GM10248 (cell line): ENCODE measurements at places on chromosomes 11 and 22.
A peak's percentile ranks its signal among the peaks of the same experiment; 100 is the strongest.

DNA sequence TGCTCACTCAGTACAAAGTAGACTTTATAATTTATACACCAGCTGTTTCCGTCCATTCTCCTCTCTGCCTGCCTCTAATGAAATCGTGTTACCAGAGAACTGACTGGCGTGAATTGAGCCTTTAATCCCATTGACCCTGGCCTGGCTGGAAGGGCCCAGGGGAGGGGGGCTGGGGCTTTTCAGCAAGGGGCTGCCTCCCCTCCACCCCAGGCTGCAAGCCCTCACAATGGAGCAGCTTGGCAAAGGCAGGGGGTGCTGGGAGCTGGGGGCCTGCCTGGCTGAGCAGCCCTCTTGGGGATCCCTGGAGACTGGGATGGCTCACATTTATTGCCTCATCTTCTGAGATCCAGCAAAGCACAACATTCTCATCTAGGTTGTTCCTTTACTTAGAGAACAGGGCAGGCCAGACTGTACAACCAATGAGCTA is 25.8 kb upstream of the LMO1 start:
- no peak for DNase-seq

DNA sequence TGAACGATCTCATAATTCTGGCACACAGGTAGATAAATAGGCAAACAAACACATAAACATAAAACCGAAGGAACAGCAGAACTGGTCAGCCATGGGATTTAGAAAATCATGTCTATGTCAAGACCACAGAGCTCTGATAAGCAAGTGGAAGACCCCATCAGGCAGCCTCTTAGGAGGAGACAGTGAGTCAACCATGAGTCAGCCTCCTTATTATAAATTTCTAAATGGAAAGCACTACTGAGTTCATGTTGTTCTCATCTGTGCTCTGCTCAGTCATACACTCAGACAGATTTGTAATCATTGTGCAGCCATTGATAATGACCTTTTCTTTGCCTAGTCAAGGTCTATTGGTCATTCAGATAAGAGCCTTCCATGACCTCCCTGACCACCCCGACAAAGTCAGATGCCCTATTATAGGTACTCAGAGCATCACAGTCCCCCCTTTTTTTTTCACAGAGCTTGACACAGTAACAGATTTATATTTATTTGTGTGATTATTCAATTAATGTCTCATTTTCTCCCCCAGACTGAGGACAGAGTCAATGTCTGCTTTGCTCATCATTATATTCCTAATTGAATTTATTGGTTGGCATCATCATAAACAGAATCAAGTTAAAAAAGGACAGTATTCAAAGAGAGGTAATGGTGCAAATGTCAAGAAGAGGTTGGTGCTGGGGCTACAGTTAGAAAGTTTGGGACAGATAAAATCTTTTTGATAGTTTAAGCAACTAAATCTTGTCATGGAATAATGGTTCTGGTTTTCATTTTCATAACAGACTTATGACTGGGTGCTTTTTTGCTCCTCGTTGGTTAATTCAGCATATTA is 579.7 kb upstream of the CCDC90B start:
- DNase-seq, result no peak

GRCh38 chr22:22840780-22841179 is 46.8 kb upstream of the IGLL5 start:
- DNase-seq, result no peak

GRCh38 chr11:47460571-47461235 is 11.8 kb upstream of the RAPSN start:
- DNase-seq, result no peak

DNA sequence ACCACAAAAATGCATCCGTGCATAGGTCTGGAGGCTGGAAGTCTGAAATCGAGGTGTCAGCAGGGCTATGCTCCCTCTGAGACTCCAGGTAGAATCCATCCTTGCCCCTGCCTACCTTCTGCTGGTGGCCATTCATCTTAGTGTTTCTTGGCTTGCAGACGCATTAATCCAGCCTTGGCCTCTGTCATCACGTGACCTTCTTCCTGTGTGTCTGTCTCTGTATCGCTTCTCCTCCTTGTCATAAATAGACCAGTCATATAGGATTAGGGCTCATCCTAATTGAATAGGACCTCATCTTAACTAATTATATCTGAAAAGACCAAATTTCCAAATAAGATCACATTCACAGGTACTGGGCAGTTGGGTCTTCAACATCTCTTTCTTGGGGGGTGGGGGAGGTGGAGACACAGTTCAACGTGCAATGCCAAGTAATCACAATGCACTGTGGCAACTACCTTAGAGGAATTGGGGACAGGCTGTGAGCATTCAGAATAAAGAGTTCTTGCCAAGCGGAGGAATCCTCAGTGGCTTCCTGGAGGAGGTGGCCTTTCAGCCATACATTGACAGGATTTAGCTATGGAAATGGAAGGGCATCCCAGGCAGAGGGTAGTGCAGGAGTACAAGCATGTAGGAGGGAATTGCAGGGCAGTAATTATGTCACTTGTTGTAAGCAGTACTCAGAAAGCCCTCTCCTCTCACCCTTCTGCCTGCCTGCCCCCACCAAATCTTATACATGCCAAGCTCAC is 96.2 kb upstream of the SYT13 start:
- DNase-seq, result no peak

- DNase-seq, result no peak
Observed at GRCh38 chr11:1157341-1157644, 460 bp upstream of the MUC5AC start.

GRCh38 chr11:116454020-116454645 is 318.7 kb downstream of the BUD13 start:
- peak; percentile 47 for DNase-seq

GRCh38 chr11:17579451-17579850 is 32.4 kb downstream of the OTOG start:
- no peak for DNase-seq

DNA sequence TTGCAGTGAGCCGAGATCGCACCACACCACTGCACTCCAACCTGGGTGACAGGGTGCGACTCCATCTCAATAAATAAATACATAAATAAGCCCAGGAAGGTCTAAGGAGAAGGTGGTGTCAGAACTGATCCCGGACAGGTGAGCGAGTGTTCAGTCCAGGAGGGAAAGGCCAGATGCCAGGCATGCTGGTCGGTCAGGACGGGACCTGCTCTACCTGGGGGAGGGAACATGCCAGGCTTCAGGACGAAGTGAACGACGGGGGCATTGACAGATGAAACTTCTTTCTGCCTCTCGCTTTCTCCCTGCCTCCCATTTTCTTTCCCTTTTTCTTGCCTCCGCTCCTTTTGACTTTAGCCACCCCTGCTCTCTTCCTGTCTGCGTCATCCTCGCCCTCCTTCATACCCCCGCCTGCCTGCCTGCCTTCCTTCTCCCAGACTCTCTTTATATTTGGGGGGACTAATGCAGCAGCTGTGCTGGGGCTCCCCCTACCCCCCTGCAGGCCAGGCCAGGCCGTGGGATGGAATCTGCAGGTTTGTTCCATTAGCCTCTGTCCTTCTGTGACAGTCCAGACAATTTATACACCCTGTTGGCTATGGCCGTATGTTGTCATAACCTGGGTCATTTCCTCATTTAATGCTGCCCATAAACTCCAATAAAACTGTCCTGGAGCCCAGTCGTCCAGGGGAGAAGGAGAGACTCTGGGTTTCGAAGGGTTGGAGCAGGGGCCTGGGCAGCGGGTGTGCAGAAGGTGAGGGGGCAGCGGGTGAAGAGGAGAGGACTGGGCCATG is 209.2 kb upstream of the TBCEL start:
- DNase-seq, result no peak

DNA sequence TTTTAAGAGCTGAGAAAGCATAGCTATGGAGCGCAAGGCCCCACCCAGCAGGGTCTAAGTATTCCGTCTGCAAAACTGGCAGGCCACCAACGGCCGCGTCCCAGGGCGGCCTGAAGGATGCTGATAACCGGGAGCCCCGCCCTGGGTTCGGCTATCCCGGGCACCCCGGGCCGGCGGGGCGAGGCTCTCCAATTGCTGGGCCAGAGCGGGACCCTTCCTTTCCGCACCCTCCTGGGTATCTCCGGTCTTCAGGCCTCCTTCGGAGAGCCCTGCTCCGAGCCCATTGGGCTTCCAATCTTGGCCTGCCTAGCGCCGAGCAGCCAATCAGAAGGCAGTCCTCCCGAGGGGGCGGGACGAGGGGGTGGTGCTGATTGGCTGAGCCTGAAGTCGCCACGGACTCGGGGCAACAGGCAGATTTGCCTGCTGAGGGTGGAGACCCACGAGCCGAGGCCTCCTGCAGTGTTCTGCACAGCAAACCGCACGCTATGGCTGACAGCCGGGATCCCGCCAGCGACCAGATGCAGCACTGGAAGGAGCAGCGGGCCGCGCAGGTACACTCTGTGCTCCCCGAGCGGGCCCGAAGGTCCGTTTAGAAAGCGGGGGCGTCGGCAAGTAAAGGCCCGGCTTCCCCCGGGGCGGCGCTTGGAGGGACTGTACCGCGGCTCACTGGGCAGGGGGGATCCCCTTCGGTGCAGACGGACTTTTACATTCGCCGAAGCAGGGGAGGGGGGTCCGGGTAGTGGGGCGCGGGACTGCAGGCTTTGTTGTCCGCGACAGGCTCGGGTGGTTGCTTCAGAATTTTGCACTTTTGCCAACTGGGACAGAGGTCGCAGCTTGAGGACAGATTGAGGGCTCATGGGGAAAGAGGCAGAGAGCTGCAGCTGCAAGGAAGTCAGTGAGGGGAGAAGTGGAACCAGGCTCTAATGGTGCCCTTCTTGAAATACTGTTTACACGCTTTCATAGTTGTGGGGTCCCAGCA is at the start of gene CAT:
Gene CAT (plus strand): TSS at position 406 of the 979 bp plus-strand sequence. CDS start 80 bp downstream, at position 486.
- peak; percentile 98 for DNase-seq

GRCh38 chr11:108008656-108009496 is at the start of gene CUL5:
Gene CUL5 (plus strand): TSS chr11:108008898. CDS start chr11:108009349, 451 bp downstream.
- peak; percentile 92 for DNase-seq

DNA sequence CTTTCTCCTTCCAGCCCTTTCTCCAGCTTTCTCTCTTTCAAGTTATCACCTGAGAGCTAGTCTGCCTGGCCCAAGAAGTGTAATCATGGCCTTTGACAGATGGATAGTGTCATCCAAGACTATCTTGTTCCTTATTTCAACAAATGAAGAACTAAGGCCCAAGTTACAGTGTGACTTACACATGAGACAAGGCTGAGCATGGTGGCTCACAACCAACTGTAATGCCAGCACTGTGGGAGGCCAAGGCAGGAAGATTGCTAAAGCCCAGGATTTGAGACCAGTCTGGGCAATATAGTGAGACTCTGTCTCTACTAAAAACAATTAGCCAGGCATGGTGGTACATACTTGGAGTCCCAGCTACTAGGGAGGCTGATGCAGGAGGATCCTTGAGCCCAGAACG is 3.7 kb upstream of the RANGAP1 start:
- no peak for DNase-seq

- DNase-seq, result peak; percentile 21
Observed at GRCh38 chr11:1894759-1895158, 3.1 kb upstream of the PRR33 start.

DNA sequence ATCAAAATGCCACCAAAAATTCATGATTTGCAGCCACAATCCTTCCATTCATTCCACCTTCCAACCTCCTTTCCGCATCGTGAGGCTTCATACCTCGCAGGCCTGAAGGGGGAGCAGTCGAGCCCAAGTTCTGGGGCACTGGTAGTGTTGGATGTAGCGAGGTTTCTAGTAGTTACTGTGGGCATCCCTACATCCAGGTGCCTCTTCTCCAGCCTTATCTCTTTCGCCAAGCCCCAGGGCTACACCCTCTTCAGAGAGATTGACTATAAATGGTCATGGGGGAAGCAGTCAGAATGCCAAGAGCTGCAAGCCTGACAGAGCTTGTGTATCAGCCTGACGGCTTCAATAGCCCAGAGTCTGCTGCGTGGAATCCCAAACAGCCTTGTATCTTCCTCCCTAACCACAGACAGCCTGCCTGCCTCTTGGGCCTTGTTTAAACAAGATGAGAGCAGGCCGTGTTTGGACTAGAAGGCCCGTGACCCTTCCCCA is 28.9 kb downstream of the CLMP start:
- no peak for DNase-seq

- no peak for DNase-seq
Observed at GRCh38 chr22:37830093-37830842, 7.1 kb downstream of the GALR3 start.

GRCh38 chr11:89420981-89421380 is 70.2 kb downstream of the NOX4 start:
- DNase-seq, result no peak

DNA sequence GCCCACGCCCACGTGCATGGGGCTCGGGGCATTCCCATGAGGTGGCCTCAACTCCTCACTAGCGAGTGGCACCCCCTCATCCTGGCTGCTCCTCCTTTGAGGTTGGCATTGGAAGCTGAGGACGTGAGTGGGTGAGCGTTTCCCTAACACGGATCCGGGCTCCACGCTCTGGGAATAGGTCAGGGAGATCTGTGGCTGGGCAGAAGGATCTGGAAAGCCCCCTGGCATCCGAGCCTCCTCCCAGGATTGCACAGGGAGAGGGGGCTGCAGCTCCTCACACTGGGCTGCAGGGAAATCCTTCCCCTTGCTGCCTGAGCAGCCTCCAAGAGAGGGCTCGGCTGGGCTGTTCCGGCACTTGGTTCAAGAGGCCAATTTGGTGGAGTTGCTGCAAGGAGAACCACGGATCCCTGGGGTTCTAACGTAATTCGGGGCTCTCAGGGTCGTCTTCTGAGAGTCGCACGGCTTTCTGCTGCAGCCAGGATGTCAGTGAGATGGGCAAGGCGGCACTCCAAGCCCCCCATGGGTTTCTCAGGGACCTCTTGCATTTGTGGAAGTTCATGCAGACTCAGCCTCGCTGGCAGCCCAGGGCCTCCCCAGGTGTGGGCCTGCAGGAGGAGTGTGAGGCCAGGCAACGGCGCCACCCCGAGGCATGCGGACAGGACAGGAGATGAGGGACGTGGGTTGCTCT is 1119.0 kb downstream of the BRD1 start:
- no peak for DNase-seq

- no peak for DNase-seq
Observed at GRCh38 chr22:33035272-33035863, 22.8 kb downstream of the SYN3 start.

- DNase-seq, result no peak
Observed at GRCh38 chr22:17269224-17269606, 50.0 kb upstream of the ADA2 start.

DNA sequence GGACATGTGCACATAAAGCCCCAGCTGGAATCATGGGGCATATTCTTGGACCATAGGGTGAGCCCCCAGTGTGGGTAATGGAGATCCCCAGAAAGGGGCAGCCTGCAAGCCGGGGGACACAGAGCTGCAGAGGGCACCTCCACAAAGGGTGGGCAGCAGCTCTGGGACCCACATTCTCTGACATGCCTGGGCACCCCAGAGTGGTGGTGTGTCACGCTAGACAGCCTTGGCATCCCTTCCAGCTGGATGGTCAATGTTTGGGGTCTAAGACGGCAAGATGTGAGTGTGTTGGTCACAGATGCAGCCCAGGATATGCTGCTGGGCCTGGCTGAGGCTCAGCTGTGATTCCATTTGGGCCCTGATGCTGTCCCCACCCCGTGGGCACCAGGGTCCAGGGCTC is 9.7 kb downstream of the ADORA2A start:
- no peak for DNase-seq

GRCh38 chr11:72010529-72011233 is 12.0 kb downstream of the IL18BP start:
- no peak for DNase-seq

- no peak for DNase-seq
Observed at GRCh38 chr11:47566149-47566698, 825 bp downstream of the PTPMT1 start.
